ENCODE measurements at places on chromosomes 5 and 9.

DNA sequence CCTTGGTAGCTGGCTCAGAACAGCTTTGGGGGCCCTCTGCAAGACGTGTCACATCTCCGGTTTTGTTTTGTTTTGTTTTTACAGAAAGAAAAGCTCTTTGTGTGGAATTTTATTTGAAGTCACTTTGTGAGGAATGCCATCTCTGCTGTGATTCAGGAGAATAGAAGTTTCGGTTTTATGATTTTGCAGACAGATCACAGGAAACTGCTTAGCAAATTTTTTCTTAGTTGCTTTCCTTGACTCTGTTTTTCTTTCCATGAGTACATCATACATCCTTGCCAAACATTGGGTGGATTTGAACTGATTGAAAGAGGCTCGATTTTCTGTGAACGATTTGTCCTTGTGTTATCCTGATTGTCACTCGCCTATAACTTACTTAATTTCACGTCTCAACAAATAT, 5.1 kb downstream of the SEMA5A start:
- no peak for DNase-seq

DNA sequence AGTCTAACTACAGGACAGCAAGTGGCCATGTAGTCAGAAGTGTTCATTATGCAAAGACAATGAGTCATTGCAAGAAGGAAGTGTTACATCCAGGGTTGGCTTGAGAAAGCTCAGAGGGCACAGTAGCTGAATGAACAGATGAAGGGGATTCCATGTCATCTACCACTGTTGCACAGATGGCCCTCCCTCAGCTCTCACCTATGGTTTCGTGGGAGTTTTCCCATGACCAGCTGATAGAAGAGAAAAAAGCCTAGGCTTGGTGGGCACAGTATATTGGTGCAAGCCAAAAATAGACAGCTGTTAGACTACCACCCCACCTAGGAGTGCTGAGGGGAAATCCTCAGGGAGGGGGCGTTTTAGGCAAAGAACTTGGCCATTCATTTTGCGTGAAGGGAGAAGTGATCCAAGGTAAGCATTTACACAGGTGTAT, 217.0 kb downstream of the DMRT2 start:
- DNase-seq, result no peak

GRCh38 chr9:82127465-82127864, 138.9 kb downstream of the SPATA31D1 start:
- DNase-seq, result no peak

DNA sequence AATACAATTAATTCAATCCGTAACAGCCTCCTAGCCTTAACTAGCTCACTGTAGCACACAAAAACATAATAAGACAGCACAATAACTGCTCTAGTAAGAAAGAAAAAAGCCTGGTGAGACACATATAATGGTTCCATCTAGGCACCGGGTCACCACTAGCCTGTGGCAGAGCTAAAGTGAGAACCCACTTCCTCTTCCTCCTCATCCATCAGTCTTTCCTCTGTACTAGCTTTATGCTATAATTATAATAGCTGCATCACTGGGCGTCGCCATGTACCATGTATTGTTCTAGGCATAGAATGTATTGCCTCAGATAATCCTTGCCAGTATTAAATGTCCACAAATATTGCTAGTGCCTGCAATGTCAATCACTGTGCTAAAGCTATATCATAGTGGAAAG, 23.1 kb downstream of the ADRB2 start:
- no peak for DNase-seq

DNA sequence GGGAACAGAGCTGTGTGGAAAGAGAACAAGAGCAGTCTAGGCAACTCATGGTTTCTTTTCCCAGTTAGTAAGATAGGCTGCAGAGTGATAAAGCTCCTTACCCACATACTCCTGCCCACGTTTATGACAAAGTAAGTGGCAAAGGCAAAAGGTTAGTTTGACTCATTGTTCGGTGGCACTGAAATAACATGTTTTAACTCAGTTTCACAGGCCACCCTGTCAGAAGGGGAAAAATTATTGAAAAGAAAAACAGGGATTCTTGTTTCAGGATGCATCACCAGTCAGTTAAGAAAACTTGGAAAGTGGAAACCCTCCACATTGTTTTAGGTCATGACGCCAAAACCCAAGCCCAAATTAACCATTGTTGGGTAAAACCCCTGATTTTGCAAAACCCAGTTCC, 22.3 kb upstream of the DAB2 start:
- DNase-seq, result no peak

- DNase-seq, result no peak
Measured at GRCh38 chr5:74673011-74673790, 11.8 kb upstream of the HEXB start.

- no peak for DNase-seq
Measured at GRCh38 chr5:125450771-125451170, 704.3 kb upstream of the ZNF608 start.

- DNase-seq, result no peak
Measured at GRCh38 chr9:73199886-73200285, 48.2 kb downstream of the ANXA1 start.

DNA sequence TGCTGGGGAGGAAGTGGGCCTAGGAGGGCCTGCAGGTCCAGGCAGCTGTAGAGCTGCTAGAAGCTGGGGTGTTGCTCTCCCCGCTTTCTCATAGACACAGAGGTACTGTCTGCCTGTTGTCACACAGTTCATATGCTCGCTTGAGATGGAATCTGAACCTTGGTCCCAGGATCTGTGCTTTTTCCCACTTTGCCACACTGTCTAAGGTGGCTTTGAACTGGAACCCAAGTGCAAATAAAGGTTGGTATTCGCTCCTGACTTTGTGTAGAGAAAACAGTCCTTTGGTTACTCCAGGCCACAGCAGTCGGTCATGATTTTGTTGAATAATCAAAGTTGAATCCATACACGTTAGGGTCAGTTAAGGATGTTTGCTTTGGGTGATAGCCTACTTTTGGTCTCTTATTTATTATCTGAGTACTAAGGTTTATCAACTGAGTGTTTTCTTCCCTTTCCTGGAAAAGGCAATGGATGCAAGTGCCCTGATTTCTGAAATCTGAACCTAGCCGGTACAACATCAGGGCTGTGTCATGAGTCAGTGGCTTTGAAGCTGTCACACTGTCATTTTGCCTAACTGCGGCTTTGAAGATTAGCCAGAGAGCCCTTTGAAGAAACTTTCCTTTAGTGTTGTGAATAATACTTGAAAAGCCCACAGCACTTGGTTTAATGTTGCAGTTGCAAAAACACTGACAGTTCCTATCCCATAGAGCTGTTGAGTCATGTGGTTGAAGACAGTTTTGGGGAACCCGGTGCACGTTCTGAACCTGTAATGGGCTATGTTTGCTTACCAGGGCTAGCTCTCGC, 41.3 kb downstream of the HABP4 start:
- no peak for DNase-seq

DNA sequence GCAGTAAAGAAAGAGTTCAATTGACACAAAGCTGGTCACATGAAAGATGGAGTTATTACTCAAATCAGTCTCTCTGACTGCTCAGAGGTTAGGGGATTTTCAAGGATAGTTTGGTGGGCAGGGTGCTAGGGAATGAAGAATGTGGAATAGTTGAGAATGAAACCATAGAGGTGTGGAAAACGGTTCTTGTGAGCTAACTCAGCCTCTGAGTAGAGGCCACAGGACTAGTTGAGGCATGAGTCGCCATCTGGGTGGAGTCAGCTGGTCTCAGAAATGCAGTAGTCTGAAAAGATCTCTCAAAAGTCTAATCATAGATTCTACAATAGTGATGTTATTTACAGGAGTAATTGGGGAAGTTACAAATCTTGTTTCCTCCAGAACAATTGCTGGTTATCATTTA, 178.9 kb upstream of the SPEF2 start:
- no peak for DNase-seq

GRCh38 chr5:60651872-60652620, 47.9 kb downstream of the DEPDC1B start:
- no peak for DNase-seq

DNA sequence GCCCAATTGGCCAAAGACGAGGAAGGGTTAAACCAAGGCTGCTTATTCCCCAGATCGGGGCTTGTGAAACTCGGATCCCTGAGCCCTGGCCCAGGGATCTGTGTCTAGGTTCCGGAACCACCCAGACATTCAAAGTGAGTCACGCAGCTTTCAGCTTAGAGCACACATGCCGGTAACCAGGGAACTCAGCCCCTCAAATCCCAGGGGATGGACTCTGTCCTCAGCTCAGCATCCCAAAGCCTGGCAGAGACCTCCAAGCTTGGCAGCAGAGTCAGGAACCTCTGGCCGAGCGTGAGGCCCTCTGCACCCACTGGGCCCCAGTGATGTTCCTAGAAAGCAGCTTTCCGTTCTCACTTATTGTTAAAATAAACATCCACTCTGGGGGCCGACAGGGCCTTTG, 5.1 kb downstream of the PNPLA7 start:
- no peak for DNase-seq

GRCh38 chr9:80231318-80232236, 659.8 kb downstream of the TLE4 start:
- DNase-seq, result no peak

GRCh38 chr5:38648703-38649291, 92.4 kb upstream of the LIFR start:
- no peak for DNase-seq

- no peak for DNase-seq
Measured at GRCh38 chr5:124948062-124948753, 201.8 kb upstream of the ZNF608 start.

GRCh38 chr5:66669086-66669861, 73.1 kb downstream of the MAST4 start:
- no peak for DNase-seq

- no peak for DNase-seq
Measured at GRCh38 chr5:158921441-158922262, 178.1 kb downstream of the EBF1 start.

DNA sequence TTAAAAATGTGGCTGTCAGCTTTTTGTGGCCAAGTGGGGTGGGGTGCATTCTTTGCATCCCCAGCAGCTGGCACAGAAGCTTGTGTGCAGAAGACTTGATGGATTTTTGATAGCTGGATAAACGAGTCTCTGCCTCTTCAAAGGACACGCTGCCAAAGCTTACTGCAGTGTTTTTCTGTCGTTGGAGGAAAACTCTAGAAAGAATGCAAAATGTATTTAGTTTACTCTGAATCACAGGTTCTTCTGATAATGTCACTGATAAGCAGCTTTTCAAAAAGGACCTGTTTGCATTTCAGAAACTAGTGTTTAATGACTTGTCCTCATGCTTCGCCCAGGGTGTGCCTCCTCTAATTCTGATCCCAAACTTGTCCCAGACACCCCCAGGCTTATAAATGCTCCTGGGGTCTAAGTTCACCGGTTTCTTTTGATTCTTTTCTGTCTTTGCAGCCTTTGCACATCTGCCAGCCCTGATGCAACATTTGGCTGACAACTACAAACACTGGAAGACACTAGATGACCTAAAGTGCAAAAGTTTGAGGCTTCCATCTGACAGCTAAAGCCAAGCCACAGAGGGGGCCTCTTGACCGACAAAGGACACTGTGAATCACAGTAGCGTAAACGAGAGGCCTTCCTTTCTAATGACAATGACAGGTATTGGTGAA, 66.0 kb downstream of the WDR41 start:
- no peak for DNase-seq

DNA sequence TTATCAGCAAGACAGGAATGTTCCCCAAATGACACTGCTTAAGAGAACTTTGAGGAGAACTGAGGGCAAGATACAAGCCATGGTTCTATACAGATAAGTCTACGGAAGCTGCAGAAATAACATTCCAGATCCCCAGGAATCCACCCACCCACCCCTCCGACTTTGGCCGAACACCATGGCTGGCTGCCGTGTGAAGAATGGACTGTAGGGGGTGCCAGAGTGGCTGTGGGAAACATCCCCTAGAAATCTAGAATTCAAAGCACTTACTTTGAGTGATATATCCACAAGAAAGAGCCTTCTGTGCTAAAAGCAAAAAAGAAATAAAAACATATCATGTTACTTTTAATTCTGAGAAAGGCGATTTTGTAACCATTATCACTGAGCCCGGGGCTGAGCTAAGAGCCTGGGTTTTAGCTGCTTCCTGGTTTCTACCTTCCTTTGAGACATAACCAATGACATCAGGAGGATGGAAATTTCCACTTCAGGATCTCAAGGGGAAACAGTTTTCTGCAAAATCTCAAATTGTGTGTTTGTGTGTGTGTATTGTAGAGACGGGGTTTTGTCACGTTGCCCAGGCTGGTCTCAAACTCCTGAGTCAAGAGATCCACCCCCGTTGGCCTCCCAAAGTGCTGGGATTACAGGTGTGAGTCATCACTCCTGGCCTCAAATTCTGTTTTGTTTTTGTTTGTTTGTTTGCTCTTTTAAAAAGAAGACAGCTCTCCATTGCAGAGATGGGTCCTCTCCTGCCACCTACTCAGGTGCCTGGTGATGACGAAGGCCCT, 36.4 kb downstream of the GGTA1 start:
- no peak for DNase-seq

GRCh38 chr5:172945151-172945550, 14.1 kb upstream of the RPL26L1 start:
- no peak for DNase-seq

GRCh38 chr5:142782976-142783530, 12.9 kb downstream of the ARHGAP26 start:
- no peak for DNase-seq

DNA sequence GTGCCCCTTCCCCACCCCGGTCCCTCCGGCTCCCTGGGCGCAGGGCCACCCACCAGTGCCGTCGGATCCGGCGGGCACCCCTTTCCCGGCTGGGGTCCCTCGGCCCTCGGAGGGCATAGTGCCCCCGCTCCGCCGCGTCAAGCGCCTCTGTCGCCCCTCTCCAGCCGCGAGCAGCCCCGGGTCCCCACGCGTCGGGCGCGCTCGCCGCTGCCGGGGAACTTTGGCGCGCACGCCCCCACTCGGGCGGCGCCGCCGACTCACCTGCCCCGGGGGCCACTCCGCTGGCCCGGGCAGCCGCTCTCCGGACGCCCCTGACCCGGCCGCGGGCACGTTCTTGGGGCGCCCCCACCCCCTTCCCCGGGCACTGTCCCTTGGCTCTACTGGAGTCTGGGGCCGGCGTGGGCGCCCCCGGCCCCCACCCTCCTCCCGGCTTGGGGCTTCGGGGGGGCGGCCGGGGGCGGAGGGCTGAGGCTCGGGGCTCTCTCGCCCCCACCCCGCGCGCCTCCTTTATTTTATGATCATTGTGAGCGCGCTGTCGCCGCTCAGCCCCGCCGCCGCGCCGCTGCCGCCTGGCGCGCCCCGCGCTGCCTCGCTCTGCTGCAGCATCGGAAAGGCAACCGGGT, 1.1 kb upstream of the FAM78A start:
- DNase-seq, result no peak

- no peak for DNase-seq
Measured at GRCh38 chr9:110146373-110146772, 61.6 kb downstream of the C9orf152 start.

- DNase-seq, result no peak
Measured at GRCh38 chr5:129748913-129749880, 1.3 kb downstream of the MINAR2 start.

Data from activated CD4-positive, CD25-positive, alpha-beta regulatory T cell treated with anti-CD3 and anti-CD28 coated beads, Interleukin-2, amount 50 U/mL, for 72 hours (primary cell).